Activated CD4-positive, alpha-beta T cell treated with anti-CD3 and anti-CD28 coated beads, Interleukin-2, amount 50 U/mL, for 24 hours (primary cell): ENCODE measurements at places on chromosomes 1 and 21.

GRCh38 chr1:180923021-180923841 lies 10.5 kb downstream of the KIAA1614 start:
- DNase-seq = no peak

DNA sequence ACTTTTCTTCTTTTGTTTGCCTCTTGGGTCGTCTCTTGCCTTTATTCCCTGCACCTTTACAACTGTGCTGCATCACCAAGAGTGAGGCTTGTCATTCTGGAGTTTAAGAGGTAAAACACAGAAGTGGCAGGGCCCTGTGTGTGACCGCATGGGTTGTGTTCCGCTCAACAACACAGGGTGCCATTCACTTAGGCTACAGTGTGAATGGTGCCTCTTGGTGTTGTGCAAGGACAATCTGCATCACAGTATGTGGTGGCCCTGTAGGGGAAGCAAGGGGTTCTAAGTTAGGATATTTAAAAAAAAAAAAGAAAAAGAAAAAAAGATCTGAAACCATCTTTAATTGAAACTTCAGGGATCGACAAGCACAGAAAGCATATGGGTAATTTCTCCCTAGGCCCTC lies 38.2 kb downstream of the BRINP2 start:
- DNase-seq = no peak

DNA sequence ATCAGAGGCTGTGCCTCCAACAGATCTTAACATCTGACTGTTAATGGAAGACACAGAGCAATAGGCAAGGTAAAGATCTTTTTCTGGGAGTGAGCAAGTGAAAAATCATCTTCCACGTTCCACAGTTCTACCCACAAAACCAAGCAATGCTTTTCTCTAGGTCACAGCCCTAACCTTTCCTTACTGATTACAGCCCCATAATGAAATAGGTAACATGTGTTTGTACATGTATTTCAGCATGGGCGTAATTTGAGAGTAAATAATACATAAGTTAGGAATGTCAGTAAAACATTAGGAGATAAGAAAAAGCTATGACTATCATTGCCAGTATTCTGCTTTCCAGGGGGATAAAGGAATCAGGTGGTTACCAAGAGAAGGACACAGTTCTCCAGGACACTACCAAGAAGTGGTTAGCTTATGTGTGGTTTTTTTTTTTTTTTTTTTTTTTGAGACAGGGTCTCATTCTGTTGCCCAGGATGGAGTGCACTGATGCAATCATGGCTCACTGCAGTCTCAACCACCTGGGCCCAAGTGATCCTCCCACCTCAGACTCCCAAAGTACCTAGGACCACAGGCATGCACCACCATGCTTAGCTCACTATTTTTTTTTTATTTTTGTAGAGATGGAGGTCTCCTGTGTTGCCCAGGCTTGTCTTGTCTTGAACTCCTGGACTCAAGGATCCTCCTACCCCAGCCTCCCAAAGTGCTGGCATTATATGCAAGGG lies 72.0 kb downstream of the DAP3 start:
- no peak for DNase-seq

DNA sequence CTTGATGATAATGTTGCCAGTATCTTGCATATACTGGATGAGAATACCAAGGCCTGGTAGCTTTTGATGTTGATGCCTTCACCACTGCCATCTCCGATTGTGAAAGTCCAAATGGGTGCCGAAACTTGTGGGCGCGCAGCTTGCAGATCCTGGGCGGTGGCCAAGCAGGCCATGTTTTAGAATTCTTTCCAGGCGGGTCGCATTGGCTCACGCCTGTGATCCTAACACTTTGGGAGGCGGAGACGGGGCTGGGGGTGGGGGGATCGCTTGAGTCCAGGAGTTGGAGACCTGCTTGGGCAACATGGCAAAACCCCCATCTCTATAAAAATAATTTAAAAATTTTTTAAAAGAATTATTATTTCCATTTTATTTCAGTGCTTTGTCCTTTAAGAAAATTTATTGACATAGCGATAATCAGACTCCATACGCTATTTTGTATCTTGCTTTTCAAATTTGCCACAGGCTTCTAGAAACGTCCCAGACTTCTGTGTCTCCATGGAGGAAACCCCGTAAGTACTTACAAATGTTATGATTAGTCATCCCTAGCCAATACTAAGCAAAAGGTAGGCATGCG lies 592 bp upstream of the ZNF326 start:
- no peak for DNase-seq

GRCh38 chr1:38265293-38266196 lies 219.0 kb upstream of the POU3F1 start:
- no peak for DNase-seq

GRCh38 chr1:219651993-219652392 lies 39.1 kb upstream of the ZC3H11B start:
- no peak for DNase-seq

DNA sequence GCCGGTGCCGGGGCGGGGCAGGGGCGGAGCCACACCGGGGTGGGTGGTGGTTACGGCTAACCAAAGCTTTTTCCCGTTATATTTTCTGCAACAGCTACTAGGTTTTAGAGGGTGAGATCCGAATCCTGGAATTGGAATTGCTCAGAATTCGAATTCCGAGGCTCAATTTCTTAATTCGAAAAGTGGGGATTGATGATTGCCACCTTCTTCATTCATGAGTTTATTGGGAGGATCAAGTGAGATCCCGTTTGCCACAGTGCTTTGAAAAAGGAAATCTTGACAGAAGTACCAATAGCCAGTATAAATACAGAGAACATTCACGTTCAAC lies 207 bp upstream of the SVBP start:
- no peak for DNase-seq
